Naive thymus-derived CD8-positive, alpha-beta T cell (primary cell): ENCODE measurements at places on chromosomes 6 and 20. TPM values are rescaled to one million over a fixed set of nuclear protein-coding genes. Genes with fewer than 3 reads are reported as not detected.
A peak's percentile ranks its signal among the peaks of the same experiment; 100 is the strongest.

Gene CCN5
- not detected for polyA plus RNA-seq

Gene PNPLA1
- polyA plus RNA-seq, result not detected

Gene MDFI
- not detected for polyA plus RNA-seq

DNA sequence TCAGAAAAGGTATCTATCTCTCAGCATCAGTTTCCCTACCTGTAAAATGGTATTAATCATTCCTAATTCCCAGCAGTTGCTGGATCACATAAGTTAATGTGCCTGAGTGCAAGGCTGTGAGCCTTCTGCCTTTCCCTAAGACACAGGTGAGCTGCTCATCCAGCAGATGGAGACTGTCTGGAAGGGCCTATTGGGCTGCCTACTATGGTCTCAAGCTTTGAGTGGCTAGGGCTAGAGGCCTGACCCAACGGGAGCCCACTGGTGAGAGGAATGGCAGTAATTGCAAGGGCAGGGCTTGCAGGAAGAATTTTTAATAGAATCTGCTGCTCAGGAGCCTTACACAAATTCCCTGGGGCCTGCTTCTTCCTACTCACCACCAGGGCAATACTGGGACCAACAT lies 4.3 kb downstream of the KHDC1 start:
- no peak for DNase-seq

DNA sequence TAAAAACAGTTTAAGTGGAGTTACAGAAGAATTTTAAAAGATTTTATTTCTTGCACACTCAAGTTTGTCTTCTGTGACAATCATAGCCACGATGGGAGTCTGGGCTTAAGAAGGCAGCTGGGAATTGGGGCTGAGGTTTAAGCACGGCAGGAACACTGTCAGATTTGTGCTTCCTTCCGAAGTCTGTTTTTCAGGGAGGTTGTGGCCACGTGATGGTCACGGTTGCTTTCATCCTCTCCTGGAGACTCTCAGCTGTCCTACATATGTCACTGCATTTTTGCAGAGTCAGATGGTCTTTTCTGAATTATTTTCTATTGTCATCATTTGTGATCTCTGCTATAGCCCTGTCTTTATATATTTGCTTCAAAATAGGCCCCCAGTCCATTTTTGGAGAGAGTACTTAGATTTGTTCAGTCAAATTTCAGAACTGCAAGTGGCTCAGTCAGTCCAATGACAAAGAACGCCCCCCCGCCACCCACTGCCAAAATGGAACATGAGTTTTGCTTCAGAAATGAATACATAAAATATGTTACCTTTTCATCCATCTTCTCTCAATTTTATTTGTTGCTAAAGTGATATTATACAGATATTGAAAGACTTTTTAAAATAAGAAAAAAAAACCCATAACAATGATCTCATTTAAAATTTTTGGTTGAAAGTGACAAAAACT lies 111.8 kb upstream of the ZFP64 start:
- no peak for DNase-seq

DNA sequence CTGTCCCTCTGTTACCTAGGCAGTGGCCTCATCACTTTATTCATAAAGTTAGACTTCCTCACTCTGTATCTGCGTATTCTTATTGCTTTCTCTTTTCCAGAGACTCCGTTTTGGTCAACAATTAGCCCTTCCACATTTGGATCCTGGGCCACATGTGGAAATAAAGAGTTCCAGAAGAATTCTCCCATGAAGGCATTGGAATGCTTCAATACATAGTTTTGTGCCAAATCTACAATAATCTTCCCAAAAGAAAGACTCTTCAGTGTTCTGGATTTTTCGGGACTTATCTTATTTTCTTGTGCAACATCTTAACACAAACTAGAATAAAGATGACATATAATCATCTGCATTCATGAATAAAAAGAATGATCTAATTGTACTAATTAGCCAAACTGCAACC lies 187.7 kb upstream of the BMP2 start:
- no peak for DNase-seq

DNA sequence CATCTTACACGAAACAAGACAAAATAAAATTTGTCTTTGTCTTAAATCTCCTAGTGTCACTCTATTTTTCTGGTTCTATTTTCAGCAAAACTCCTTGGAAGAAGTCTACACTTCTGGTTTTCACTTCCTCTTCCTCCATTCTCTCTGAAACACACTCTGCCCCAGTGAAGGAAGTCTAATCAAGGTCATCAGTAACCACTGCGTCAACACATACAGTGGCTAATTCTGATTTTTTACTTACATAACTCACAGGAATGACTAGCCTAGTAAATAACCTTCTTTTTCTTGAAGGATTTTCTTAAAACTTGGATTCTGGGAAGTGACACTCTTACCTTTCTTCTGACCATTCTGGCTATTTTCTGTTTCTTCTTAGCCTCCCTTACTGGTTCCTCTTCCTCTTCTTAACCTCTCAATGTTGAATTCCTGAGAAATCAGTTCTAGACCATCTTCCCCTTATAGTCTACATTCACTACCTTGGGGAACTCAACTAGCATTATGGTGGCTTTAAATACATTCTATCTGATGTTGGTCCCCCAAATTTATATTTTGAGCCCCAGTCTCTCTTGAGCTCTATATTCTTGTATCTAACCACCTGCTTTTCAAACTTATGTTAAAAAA lies 37.5 kb downstream of the AIG1 start:
- no peak for DNase-seq

Gene BNIP5
- polyA plus RNA-seq, result not detected

- no peak for DNase-seq
These were observed 26.6 kb downstream of the NCOA5 start for GRCh38 chr20:46063151-46063550.

DNA sequence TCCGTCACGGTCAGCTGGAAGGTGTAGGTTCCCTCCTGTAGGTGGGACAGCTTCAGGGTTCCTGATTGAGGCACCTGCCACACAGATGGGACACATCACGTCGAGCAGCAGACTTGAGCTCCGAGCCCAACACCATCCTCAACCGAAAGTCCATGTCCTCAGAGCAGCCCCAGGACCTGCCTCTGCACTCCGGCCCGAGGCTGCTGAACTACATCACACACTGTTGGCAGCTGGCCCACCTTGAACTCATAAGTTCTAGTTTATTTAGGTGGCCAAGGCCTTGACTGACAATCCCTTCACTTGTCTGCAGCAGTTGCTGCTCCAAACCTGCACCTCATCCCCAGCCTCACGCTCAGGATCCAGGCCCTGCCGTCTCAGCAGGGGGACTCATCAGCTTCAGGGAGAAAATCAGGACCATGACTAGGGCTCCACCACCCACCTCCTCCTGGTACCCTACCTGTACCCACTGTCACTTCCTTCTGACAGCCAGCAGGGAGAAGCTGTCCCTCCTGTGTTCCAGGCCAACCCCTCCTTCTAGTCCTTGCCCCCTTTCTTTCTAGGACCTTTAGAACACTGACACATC lies 21.0 kb downstream of the LRP11 start:
- DNase-seq, result no peak

DNA sequence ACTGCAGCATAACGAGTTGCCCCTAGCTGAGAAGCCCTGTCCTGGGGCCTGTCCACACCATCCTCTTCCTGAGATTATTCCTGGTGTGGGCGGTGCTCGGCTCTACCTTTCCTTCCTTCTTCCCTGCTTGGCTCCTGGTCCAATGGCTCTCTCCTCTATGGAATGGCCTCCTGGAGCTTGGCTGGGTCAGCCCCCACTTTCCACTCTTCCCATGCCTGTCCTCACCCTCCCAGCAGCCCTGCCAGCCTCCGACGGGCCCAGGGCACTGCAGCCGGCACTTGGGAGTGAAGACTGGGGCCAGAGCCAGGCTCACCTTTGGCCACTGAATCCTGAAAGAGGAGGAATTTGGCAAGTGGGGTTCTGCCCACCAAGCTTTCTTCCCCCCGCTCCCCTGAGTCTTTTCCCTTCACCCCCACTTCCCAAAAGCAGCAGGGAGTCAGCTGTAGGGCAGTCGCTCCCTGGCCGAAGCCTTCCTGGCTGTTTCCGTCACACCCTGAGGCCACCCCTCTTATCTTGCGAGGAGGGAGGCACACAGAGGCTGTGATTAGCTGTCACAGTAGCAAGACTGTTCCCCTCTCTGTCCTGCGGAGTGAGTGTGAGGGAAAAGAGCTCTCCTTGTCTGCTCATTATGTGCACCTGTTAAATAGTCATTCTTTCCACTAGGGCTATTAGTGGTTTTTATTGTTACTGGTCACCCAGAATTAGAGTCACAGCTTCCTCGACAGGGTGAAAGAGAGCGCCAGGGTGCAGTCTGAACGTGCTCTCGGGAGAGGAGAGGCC lies 6.3 kb upstream of the CDSN start:
- DNase-seq, result no peak

DNA sequence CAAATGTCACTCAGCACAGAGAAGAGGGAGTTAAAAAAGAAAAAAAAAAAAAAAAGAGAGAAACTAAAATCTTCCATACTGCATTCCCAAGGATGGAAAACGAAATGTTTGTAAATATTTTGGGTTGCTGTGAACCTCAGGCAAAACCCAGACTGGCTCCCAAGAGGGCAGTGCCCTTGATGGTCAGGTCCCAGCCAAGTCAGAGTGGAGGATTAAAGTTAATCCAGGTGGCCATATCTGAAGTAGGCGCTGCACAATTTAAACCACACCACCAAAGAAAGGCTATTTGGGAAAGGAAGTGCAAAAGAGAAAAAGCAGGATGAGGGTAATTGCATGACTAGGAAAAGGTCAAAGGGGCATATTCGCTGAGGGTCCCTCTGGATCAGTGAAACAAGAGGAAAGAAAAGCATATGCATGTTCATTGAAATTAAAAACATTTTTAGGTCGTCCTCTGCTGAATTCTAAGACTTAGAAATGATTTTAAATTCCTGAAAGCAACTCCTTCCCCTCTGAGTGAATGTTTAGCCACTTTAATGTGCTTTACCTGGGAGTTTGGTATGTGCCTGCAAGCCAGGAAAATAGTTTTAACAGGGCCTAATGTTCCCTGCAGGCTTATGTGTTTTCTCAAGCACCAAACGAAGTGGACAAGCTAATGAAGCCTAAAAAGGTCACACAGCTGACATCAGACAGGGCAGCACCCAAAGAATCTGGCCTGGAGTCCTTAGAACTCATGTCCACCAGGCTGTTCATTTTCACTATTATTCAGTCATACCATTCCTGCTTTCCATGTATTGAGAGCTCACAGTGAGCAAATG lies 159.1 kb downstream of the HACE1 start:
- no peak for DNase-seq

Gene MLN
- not detected for polyA plus RNA-seq

- DNase-seq, result no peak
These were observed 59.6 kb upstream of the SAMHD1 start for GRCh38 chr20:37011147-37011546.

- DNase-seq, result no peak
These were observed 31.7 kb upstream of the SCUBE3 start for GRCh38 chr6:35181933-35182612.

DNA sequence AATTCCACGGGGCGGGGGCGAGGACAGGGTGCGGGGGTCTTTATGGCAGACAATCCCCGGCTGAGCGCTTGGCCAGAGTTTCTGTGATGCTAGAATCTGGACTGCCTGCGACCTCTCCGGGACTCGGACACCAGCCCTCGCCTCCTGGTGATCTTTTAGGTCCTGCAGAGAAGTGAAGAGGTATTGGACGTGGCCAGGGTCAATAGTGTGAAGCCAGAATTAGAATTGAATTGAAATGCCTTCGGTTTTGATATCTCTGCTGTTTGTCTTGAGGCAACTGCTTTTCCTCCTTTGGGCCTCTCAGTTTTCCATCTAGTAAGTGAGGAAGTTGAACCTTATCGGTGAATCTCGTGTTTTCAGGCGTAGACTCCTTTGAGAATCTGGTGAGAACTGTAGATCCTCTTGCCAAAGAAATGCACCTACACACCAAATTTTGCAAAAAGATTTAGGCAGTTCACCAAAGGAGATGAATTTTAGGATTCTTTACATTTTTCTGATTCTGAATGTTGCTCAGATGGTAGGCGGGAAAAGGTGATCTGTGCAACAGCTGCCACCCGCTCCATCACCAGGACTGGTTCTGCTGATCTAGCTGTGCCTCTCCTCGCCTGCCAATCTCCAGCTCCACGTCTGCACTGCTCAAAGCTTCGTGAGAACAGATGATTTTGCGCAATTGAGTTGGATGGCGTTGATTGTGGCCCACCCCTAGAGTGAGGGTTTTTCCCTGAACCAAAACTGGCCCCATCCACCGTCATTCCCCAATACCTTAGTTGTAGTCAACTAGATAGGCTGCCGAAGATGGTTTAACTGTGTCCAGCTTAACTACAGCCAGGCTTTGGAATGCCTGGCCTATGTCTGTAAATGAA lies 837 bp upstream of the OSER1 start:
- no peak for DNase-seq

GRCh38 chr6:135180542-135181332 lies at the start of gene MYB:
Gene MYB, plus strand, starts transcription at chr6:135181308. Its CDS starts 206 bp downstream, at chr6:135181514.
- peak; percentile 72 for DNase-seq

GRCh38 chr6:91081452-91082067 lies 494.7 kb upstream of the MAP3K7 start:
- no peak for DNase-seq

- no peak for DNase-seq
These were observed 6.3 kb upstream of the PARD6B start for GRCh38 chr20:50724851-50725723.

GRCh38 chr6:54291146-54291545 lies 17.1 kb upstream of the TINAG start:
- DNase-seq, result no peak

- DNase-seq, result peak; percentile 48
These were observed 28.9 kb upstream of the CCR6 start for GRCh38 chr6:167093922-167094432.

DNA sequence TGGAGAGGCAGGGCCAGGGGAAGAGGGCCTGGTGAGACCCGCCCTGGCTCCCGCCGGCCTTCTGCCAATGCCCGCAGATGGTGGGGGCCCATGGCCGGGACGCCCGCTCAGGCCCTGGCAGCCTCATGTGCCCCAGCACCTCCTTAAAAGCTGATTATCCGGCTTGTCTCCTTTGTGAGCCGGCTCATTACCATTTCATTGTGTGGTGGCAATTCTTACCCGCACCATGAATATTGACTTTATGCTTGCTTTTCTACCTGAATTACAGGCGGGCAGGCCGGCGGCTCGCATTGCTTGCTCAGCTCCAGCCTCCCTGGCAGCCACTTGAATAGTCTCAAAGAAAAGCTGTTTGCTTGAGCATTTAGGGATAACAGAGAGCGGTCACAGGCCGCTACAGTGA lies 120.0 kb upstream of the JAG1 start:
- DNase-seq, result no peak

Gene DST
- not detected for polyA plus RNA-seq

Gene DEFB123
- not detected for polyA plus RNA-seq

- DNase-seq, result no peak
These were observed 61.6 kb upstream of the EDN1 start for GRCh38 chr6:12228447-12229146.

Gene HLA-DPB1
- polyA plus RNA-seq, result 228 TPM
